ENCODE measurements at places on chromosomes 6 and 20.

GRCh38 chr6:146598772-146599405 is at the start of gene ADGB:
ADGB (plus strand) TSS chr6:146598972; CDS start chr6:146599041, 69 bp downstream.
- DNase-seq = no peak

GRCh38 chr20:6769903-6770785 is 2.7 kb downstream of the BMP2 start:
- no peak for DNase-seq

- DNase-seq = no peak
Measured at GRCh38 chr6:129644567-129645015, 65.4 kb downstream of the ARHGAP18 start.

DNA sequence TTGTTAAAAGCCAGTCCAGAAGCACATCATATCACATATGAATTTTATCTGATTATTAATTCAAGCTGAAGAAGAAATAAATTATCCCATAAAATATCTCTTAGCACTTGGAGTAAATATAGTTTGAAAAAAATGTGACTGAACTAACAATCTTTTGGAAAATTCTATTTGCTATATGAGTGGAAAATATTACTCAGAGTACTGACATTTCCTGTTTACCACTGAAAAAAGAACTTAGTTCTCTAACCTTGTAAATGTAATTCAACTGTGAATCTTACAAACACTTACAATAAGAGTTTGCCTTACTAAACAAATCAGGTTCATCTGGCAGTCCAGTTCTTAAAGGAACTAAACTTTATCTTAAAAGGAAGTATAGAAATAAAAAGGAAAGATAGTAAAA is 44.2 kb downstream of the MOXD1 start:
- no peak for DNase-seq

- DNase-seq = no peak
Measured at GRCh38 chr20:32236048-32236533, 28.4 kb downstream of the POFUT1 start.

DNA sequence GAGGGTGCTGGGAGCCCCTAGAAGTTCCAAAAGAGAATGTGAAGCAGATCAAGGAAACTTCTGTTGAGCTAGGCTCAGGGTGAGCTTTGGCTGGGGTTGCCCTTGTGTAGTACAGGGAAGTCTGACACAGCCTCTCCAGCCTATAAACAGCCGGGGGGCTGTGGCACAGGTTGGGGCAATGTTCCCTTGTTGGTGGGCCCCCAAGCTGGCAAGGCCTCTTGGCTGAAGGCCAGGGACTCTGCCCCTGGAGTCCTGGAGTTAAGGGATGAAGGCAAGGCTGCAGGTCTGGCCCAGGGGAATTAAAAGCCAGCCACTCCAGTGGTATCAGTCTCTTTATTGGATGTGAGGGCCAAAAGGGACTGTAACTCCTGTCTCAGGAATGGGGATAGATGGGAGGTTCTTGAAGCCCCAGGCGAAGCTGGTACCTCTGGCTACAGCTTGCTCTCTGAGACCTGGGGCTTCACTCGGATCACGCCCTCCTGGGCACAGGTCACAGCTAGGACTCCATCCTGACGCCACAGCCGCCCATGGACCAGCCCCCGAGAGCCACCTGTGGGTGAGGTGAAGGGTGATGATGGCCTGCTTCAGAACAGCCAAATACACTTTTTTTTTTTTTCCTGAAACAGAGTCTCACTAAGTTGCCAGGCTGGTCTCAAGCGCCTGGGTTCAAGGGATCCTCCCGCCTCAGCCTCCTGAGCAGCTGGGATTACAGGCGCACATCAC is 8.0 kb downstream of the SNX21 start:
- no peak for DNase-seq

- no peak for DNase-seq
Measured at GRCh38 chr6:34106421-34106820, 39.5 kb downstream of the GRM4 start.

DNA sequence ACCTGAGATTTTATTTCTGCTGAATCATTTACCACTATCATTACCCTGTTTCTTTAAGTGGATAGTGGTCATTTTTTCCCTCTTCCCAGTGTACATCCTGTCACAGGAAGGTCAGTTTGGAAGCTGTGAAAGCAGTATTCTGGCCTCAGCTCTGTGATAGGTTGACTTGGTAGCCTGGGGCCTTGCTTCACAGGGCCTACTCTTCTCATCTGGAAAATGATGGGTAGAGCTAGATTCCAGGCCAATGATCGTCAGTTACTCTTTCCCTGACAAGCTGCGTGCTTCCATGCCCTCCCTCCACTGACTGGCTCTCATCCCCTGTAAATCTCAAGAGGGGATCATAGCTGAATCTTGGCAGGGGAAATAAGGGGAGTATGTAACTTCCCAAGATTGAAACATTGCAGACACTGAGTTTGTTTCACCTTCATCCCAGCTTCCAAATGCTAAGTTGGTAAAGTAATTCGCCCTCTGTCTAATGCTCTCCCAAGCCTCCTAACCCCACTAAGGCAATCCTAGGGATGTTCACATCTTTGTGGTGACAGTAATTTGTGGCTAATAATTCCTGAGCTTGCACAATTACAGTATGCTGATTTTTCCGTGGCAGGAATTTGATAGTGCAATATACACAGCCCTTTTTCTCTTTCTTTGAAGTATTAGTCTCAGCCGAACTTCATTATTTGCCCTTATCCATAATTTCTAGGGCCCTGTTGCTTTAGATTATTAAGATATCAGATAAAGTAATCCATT is 51.2 kb downstream of the VAPB start:
- DNase-seq = no peak

DNA sequence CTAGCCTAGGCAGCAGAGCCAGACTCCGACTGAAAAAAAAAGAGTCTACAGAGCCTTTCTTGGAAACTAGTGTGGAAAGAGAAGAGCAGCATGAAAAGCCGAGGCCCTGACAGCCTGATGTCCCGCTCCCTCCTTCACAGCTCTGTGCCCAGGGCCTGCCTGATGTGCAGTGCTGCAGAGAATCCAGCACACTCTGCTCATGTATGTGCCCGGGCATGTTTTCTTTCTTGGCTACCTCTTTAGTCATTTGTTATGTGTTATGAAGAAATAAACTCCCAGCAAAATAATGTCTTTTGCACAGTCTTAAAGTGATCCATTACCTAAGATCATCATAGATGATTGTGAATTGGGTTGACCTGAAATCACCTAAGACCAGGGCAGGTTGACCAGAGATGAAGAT is 78.1 kb upstream of the EZR start:
- DNase-seq = no peak

GRCh38 chr20:21808863-21809664 is 103.6 kb downstream of the PAX1 start:
- no peak for DNase-seq

DNA sequence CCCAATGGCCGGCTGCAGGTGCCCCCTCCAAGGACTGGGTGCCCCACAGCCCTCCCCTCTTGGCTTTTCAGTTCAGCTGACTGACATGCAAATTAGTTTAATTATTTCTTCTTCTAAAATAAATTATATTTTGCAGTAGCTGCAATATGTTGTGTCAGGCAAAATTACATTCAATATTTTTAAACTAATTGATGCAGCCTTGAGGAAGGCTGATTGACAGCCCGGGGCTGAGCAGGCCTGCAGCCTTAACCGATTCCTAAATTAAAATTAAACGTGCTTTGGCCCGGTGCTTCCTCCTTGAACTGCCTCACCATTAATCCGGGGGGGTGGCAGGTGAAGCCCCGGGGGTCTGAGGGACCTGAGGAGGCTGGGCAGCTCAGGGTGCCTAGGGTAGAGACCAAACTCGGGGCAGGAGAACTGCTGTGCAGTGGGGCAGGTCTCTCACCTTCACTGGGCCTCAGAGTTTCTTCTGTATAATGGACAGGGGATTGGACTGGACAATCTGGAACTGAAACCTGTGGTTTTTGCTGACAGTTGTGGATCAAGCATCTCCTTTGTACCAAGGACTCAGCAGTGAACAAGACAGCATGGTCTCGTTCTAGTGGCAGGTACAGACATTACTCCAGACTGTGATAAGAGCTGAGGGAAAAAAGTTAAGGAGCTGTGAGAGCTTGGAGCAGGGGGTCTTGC is 72.5 kb downstream of the CD40 start:
- DNase-seq = no peak

GRCh38 chr20:44627364-44628010 is 24.0 kb downstream of the ADA start:
- DNase-seq = no peak

GRCh38 chr6:116467096-116467495 is 5.9 kb downstream of the CALHM6 start:
- DNase-seq = no peak

GRCh38 chr6:16286151-16286522 is 47.8 kb downstream of the GMPR start:
- DNase-seq = no peak

DNA sequence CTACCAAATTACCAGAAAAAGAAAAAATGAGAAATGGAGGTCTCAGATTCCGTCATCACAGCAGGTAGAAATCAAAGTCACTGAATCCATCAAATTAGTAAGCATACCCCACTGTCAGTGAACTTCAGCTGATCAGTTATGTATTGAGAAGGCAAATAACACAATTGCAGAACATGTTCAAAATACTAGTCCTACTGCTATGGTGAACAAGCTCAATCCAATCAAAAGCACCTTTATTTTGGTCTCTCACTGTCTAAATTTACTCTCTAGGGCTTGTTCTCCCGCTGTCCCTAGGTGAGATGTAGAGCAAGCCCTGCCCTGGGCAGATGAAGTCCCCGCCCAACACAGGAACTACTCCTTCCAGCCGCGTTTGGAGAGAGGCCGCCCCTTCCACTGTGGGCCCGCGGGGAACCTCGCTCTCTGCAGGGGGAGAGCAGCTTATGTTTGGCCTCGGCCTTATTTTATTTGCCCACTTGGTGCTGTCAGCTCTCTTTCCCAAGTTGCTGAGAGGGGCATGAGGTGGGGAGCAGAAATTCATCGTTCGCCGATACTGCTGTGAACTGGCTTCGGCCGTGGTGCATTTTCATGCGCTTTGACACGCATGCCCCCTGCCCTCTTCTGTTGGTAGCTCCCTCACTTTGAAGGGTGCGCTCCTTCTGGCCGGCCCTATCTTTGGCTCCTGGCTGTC is 14.3 kb upstream of the MAP1LC3A start:
- DNase-seq = no peak

- DNase-seq = no peak
Measured at GRCh38 chr20:21933526-21933925, 228.1 kb downstream of the PAX1 start.

DNA sequence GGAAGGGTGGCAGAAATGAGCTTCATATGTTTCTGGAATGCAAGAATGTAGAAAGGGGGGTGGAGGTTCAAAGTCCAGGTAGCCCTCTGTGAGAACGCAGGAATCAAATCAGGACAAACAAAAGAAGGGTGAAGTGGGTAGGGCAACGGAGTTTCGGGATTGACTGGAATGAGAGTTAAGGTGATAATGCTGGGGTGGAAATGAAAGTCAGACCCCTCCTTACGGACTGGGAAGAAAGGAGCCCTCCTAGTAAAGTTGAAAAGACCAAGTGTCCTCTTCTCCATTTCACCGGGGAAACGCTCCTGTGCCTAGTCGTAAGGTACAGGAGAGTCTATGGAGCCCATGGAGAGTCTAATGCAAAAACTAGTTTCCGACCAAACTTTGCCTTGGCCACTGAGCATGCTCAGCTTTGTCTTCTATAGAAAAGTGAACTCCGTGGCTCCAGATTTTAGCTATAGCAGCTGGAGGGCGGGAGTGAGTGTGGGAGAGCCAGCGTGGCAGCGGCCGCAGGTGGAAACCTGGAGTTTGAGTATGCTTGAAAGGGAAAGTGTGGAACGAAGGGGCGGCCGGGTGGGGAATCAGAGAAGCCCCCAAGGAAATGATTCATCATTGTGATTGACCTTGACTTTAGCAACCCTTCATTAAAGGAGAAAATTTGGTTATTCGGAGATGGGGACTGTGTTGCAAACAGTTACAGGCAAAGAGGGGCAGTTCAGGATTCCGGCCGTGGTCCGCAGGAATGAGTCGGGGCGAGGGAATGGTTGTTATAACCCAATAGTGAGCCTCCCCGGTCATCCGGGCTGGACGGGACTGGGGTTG is 1.3 kb upstream of the LRRC1 start:
- no peak for DNase-seq

DNA sequence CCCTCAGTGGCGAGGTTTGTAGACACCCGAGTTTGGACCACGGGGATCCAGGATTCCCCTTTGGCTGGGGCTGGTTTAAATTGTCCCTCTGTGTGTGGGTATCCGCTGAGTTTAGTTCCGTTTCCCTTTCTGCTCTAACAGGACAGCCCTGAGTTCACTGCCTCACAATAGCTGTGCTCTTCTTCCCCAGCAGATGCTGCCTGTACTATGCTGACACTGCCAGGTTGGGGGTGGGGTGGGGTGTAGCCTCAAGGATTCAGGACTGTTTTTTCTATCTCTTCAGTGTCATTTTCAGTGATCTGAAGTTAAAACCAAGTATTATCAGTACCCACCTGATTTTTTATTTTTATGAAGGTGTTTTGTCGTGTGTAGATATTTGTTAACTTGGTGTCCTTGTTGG is 655.0 kb downstream of the COL12A1 start:
- DNase-seq = no peak
